ENCODE measurements at places on chromosomes 2 and 18. TPM values are rescaled to one million over a fixed set of nuclear protein-coding genes. Genes with fewer than 3 reads are reported as not detected.

- DNase-seq: no peak
Observed at GRCh38 chr2:218291318-218292047, 820 bp downstream of the TMBIM1 start.

DNA sequence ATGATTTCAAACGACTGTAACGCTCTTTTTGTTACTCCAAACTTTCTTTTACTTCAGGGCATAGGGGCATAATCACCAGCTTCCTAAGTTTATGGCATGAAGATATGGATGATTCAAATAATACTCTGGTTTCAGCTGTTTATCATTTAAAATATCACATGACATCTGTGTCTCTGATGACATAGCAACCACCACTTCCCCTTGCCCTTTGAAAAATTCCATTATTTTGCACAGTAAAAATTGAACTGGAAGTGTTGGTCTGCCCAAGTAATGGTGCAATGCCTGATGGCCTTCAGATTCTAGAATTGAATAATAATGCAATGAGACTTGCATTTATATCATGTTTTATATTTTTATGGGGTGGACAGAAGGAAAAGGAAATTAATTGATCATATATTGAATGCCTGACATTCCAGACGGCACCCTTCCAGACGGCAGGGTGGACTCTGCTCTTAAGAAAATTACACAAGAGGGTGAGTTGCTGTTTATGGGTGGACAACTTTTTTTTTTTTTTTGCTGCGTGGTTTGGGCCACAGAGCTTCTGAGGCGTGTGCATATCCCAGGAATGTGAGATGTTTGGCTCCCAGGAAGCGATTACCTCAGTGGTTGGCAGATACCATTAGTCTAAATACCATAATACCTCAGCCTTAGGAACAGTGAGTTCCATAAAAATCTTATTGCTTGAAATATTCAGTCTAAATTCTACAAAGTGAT, 101.7 kb upstream of the ZNF521 start:
- DNase-seq: no peak

DNA sequence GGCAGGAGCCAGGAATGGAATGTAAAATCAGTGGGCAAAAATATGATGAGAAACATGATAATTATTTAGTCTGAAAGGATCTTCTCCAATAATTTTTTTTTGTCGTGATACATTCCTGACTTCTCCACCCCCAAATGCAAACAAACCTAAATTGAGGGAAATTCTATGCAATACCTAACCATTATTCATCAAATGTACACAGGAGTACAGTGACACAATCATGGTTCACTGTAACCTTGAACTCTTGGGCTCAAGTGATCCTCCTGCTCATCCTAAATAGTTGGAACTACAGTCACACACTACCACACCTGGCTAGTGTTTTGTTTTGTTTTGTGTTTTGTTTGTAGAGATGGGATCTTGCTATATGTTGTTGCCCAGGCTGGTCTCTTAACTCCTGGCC, 46.5 kb downstream of the RAB10 start:
- no peak for DNase-seq

Gene CROCC2
- not detected for total RNA-seq

GRCh38 chr2:85171916-85172315, 38.7 kb downstream of the TCF7L1 start:
- DNase-seq: no peak

Gene AOX1
- 3.3 TPM for total RNA-seq

Gene PCARE
- not detected for total RNA-seq

GRCh38 chr2:233108611-233109490, 48.7 kb downstream of the INPP5D start:
- DNase-seq: no peak

Data from colonic mucosa (tissue), 4 donors.